Activated naive CD4-positive, alpha-beta T cell (primary cell): ENCODE measurements at places on chromosomes 11 and 22.

- DNase-seq = peak; percentile 2
Measured at GRCh38 chr11:58927393-58928106, 11.7 kb upstream of the GLYATL1 start.

DNA sequence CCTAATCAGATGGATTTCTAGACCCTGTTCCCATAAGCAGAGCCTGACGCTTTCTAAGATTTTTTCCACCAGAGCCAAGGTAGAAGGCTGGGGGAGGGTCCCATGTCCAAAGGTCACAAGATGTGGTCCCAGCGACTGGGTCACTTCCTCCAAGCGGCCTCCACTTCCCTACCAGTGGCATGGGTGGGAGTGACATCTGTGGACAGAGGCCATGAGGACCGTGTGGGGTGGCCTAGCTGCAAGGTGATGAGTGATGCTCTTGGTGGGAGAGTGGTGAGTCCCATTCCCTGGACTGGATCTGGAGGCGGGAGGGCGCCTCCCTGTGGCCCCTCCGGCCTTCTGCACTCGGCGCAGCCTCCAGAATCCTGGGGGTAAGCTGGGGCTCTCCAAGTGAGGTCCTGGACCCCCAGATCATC is 32.4 kb upstream of the PRR5 start:
- DNase-seq = no peak

GRCh38 chr11:2912498-2912897 is 16.7 kb downstream of the PHLDA2 start:
- DNase-seq = no peak

GRCh38 chr11:101574886-101575285 is 8.9 kb downstream of the TRPC6 start:
- no peak for DNase-seq

DNA sequence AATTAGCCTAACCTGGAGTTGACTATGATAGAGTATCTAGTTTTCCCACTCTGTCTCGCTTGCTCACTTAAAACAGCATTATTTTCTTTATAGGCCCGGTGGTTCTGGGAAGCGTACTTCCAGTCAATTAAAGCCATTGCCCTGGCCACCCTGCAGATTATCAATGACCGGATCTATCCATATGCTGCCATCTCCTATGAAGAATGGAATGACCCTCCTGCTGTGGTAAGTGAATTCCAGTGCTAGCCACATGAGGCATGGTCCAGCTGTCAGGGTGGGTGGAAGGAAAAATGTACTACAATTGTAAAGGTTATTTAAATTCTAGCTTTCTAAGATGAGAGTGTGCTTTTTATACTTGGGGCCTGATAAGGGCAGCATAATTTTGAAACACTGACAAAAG is 76.0 kb downstream of the EXT2 start:
- DNase-seq = no peak

DNA sequence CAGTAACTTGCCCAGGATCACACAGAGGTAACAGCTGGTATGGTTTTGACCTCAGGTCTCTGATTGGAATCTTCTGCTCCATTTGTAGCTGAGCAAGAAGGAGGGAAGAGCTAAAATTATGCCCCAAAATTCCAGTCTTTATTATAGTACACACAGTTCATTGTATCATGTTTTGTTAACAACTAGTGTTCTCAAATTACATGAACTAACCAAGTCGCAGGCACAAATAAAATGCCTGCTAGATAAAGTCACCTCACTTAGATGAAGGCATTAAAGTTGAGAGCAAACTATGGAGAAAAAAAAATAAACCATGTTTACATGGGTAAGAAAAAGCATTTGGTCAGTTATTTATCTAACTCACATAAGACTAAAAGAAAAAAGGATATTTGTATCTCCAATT is 58.8 kb downstream of the PDGFD start:
- no peak for DNase-seq

- no peak for DNase-seq
Measured at GRCh38 chr11:94424662-94425061, 23.4 kb upstream of the GPR83 start.

GRCh38 chr11:90250970-90251369 is 28.1 kb upstream of the CHORDC1 start:
- DNase-seq = no peak

DNA sequence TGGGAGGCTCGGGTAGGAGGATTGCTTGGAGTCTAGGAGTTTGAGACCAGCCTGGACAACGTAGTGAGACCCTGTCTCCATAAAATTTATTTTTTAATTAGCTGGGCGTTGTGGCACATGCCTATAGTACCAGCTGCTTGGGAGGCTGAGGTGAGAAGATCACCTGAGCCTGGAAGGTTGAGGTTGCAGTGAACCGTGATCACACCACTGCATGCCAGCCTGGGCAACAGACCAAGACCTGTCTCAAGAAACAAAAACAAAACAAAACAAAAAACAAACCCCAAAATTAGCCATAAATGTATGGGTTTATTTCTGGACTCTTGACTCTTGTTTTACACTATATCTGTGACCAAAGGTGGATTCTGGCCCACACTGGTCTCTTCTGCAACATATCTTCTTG is 41.6 kb downstream of the EIF3F start:
- DNase-seq = no peak

DNA sequence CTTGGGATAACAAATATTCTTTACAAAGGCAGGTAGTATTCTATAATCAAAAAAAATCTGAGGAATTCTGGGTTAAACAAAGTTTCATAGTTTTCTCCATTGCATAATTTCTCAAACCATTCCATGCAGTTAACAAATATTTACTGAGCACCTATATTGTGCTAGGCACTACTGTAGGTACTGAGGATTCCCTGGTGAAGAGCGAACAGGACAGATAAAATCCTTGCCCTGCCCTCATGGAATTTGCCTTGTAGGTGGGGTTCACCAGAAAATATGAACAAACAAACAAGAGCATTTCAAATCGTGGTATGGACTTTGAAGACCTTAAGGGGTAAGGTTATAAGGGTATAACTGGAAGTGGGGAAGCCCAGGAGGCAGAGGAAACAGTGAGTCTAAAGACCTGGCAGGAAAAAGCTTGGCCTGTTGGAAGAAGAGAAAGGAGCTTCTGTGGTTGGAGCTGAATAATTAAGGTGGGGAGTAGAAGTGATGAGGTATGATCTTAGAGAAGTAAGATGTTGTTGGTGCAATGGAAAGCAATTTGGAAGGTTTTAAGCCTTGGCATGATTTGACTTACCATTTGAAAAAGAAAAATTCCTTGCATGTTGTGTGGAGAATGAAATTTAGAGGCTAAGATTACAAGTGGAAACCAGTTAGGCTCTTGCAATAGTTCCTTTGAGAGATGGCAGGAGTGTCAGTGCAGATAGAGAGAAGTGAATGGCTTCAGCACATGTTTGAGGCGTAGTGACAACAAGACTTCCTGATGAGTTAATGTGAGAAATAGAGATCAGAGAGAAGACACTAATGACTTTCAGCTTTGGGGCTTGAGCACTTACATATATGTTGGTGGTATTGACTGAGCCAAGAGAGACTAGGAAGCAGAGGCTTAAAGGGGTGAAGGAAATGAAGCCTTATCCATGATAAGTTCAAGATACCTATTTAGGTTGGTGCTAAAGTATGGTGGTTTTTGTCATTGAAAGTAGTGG is 55.7 kb upstream of the PICALM start:
- no peak for DNase-seq

- DNase-seq = no peak
Measured at GRCh38 chr11:128726458-128727139, 32.7 kb downstream of the FLI1 start.

DNA sequence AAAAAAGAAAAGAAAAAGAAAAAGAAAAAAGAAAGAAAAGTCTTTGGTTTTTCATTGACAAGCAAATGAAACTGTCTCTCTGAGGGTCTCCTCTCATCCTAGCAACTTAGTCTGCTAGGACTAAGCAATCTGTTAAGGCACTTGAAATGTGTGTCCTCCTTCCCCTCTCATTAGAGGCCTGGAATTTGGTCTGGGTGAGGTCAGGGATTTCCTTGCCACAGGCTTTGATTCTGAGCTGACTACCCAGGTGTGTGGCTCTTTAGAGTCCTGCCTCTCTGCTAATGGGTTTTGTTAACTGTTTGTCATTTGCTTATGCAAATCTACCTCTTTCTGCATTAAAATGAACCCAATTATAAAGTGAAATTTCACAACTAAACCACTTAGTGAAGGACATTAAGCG is 18.3 kb upstream of the PKNOX2 start:
- DNase-seq = no peak

GRCh38 chr22:26835929-26836528 is 178.6 kb downstream of the MIAT start:
- DNase-seq = peak; percentile 5

GRCh38 chr22:48955351-48956311 is 872.0 kb downstream of the BRD1 start:
- no peak for DNase-seq

DNA sequence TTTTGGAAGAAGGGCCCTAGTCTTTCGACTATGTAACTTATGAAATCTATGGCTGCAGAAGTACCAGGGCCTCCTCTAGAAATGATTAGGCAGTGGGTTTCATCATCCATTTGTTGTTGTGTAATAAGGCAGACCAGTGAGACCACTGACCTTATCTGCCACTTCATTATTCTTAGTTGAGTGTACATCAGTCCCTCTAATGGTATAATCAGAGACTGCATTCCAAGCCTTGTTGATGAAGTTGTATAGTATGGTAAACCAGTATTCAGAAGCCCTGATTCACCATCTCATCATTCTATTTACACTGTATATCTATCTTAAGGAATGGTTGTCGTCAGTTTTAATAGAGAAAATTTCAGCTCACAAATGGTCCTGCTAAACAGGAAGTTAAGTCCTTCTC is 32.2 kb upstream of the GRIA4 start:
- no peak for DNase-seq

DNA sequence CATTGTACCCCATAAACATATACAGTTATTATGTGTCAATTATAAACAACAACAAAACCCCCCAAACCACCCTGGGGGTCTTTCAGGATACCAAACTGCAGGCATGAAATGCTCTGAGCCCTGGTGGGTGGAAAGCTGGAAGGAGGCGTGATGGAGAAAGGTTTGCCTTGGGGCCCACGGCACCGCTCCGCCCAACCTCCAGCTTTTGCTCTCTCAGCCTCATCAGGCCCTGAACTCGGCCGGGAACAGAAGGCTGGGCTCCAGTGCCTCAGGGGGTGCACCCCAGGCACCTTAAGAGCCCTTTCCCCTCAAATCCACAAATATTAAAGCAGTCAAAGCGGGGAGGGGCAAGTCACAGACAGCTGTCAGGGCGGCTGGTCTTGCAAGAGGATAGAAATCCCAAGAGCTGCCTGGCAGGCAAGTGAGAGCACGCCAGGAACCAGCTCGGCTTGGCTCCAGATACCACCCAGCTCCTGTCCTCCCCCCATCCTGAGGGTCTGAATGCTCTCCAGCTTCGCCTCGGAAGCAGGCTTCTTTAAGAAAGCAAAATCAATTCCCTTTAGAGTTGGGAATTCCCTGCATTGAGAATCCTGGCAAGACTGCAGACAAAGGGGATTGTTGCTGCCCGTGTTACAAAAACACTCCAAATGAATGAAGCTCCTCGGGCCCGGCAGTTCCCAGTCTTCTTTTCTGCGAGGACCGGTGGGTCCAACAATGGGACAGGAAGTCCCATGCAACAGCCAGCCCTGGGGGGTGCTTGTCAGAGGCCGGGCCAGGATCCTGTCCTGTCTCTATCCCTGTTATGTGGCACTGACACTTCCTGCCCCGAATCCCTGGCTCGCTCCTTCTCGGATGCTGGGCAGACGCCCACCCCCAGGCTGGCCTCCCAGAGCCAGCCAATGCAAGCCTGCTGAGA is 80.8 kb downstream of the NAT10 start:
- DNase-seq = no peak

DNA sequence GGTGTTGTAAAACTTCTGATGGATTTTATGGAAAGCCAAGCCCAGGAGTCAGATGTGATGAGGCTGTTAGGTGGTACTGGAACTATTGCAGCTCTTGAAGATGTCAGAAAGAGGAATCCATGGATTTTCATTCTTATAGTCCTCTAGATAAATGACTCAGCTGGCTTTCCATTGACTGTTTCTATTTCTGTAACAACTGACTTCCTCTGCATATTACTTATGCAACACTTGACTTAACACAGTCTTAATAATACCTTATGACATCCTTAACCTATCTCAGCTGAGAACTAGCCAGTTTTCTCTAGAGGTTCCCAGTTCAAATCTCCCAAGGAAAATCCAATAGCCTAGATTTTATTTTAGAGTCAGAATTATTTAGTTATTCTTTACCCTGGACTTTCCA is 263.8 kb downstream of the LUZP2 start:
- no peak for DNase-seq

DNA sequence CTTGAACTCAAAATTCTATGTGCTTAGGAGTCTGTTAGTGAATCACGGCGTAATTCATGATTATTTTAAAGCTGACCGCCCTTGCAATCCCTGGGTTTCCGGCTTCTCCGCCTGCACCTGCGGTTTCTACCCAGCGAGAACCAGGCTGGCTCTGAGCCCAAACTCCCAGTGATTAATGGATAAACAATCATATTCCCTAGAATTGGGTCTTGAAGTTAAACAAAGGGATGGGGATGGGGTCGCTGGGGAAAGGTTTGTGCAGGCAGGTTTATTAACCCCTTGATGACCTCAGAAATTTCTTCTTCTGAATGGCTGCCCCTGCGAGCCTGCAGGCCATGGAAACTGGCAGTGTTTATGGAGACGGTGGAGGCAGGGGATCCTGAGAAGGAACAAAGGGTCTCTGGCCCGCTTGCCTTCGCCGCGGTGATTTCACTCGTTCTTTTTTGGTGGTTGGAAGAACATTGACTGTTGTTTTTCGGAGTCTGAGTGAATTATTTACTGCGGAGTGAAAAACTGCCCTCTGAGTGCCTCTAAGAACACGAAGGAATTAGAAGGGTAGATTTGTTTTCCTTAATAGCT is 1000.3 kb downstream of the BRD1 start:
- no peak for DNase-seq

- DNase-seq = no peak
Measured at GRCh38 chr11:82194521-82194920, 539.1 kb downstream of the FAM181B start.

DNA sequence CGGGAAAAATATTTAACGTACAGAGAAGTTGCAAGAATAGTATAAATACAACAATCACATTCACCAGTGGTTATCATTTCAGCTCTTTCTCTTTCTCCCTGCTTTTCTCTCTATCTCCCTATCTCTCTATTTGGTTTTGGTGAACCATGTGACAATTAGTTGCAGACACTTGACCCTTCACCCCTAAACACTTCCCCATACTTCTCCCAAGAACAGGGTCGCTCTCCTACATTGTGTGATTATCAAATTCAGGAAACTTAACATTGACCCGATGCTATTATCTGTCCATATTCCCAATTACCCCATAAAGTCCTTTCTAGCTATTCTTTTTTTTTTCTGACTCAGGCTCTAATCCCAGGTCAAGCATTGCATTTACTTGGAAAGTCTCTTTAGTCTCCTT is 4.8 kb upstream of the CYB5R3 start:
- DNase-seq = no peak

- no peak for DNase-seq
Measured at GRCh38 chr11:58003036-58003435, 20.6 kb upstream of the OR9Q1 start.

- no peak for DNase-seq
Measured at GRCh38 chr11:69125861-69126260, 29.9 kb upstream of the SMIM38 start.

GRCh38 chr11:19957294-19957943 is 202.9 kb downstream of the DBX1 start:
- no peak for DNase-seq
